Karpas-422 (cell line): ENCODE measurements at places on chromosomes 6 and 20.

DNA sequence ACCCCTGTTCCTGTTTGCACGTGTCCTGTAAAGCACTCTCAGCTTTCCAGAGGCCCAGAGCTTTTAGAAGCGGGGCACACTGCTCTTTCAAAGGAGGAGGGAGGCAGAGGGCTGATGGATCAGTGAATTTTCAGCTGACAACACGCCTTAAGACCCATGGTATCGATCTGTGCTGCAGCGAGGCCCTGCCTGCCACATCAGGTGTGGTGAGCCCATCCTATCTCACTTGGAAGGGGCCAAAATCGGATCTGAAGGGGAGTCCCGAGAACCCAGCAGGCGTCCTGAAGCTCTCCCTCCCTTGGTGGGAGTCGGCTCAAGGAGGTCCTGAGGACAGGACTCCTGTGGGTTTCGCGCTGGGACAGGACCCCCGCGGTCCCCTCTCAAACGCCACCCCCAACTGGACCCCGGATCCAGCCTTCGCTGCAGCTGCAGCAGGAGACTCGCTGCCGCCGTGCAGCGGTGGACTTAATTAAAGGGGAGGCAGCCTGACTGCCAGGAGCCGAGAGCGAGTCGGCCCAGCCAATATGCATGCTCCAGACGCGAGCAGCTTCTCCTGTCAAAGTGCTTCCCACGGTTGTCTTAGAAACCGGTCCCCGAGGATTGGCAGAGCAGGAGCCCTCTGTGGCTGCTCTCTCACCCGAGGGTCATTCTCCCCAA, 580.0 kb upstream of the ZNF337 start:
- H3K4me3 ChIP-seq: no peak overlapping the region
- H3K4me1 ChIP-seq: no peaks in the 10 kb centered on the region
- no peak overlapping the region for H3K27ac ChIP-seq
- H3K27me3 ChIP-seq: no peaks in the 10 kb centered on the region

- H3K27me3 ChIP-seq: no peaks in the 10 kb centered on the region
- no peak for DNase-seq
- no peak overlapping the region for H3K4me3 ChIP-seq
- no peaks in the 10 kb centered on the region for H3K36me3 ChIP-seq
Observed at GRCh38 chr6:3918469-3918868, 69.3 kb downstream of the FAM50B start.

DNA sequence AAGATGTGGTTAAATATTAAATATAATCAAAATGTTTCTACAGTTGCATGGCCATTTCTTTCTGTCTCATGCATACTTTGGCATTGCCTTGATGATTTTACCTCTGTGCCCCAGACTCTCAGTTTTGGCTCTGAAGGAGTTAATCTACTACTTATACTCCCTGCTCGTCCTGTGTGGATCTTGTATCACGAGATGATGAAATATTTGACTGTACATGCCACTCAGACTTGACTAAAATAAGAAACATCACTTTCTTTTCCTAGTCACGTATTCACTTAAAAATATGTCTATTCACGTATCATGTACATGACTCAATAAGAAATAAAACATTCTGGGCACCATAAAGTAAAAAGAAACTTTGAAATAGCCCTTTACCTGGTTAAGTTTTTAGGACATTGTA, 397.7 kb downstream of the RFPL4B start:
- H3K27ac ChIP-seq: no peak overlapping the region
- H3K4me3 ChIP-seq: no peak overlapping the region
- H3K27me3 ChIP-seq: no peaks in the 10 kb centered on the region
- no peak for DNase-seq

GRCh38 chr6:33114406-33114805, 38.6 kb downstream of the HLA-DPB1 start:
- H3K4me3 ChIP-seq: no peak overlapping the region
- H3K27me3 ChIP-seq: no peaks in the 10 kb centered on the region
- H3K36me3 ChIP-seq: no peaks in the 10 kb centered on the region
- peaks cover 28% of the 10 kb centered on the region for H3K4me1 ChIP-seq

DNA sequence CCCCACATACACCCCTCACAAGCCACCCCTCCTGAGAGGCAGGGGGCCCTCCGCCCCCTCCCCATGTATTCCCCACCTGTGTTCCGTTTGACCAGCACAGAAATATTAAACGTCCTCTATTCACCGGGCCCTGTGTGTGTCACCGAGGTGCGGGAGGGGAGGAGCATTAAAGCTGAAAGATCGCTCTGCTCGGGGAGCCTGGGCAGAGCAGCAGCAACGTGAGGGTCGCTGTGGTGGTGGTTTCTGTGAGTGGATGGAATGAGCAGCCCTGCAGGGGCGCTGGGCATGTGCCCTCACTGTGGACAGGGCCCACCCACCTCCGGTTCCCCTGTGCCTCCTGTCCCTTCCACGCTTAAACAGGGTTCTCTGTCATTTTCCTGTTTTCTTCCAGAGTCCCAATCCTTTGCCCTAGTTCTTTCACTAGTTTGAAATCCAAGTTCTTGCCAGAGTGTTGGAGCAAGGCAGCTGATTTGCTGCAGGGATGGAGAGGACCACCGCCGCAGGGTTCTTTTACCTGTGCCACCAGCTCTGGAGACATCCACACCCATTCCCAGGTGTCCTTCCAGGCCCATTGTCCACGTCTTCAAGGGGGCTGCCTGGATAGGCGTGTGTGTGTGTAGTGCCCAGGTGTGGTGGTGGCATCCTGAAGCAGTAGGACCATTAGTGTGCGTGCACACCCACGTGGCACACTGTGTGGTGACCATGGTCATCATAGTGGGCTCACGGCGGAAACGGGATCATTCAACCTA, 37.6 kb upstream of the MDFI start:
- DNase-seq: no peak
- H3K27ac ChIP-seq: no peak overlapping the region
- H3K4me1 ChIP-seq: peaks cover 13% of the 10 kb centered on the region
- H3K27me3 ChIP-seq: no peaks in the 10 kb centered on the region
- H3K36me3 ChIP-seq: no peaks in the 10 kb centered on the region
- H3K4me3 ChIP-seq: no peak overlapping the region

GRCh38 chr6:26232940-26233648, 131.9 kb upstream of the BTN3A2 start:
- no peak for DNase-seq
- no peaks in the 10 kb centered on the region for H3K36me3 ChIP-seq
- H3K4me3 ChIP-seq: peak overlapping the region; percentile 69; the same call in 1 of the 2 replicates
- H3K4me1 ChIP-seq: peaks cover 24% of the 10 kb centered on the region
- no peak overlapping the region for H3K27ac ChIP-seq
- no peaks in the 10 kb centered on the region for H3K27me3 ChIP-seq

- DNase-seq: peak; percentile 43
- H3K27me3 ChIP-seq: no peaks in the 10 kb centered on the region
- H3K4me1 ChIP-seq: peaks cover 22% of the 10 kb centered on the region
- peak overlapping the region; percentile 95 for H3K4me3 ChIP-seq
Observed at GRCh38 chr20:38747495-38748096, 664 bp upstream of the ACTR5 start.
